Progenitor cell of endocrine pancreas (in vitro differentiated cells): ENCODE measurements at places on chromosomes 4 and X.
A peak's percentile ranks its signal among the peaks of the same experiment; 100 is the strongest.

GRCh38 chr4:87913896-87914295, 61.6 kb upstream of the SPP1 start:
- no peak for DNase-seq

DNA sequence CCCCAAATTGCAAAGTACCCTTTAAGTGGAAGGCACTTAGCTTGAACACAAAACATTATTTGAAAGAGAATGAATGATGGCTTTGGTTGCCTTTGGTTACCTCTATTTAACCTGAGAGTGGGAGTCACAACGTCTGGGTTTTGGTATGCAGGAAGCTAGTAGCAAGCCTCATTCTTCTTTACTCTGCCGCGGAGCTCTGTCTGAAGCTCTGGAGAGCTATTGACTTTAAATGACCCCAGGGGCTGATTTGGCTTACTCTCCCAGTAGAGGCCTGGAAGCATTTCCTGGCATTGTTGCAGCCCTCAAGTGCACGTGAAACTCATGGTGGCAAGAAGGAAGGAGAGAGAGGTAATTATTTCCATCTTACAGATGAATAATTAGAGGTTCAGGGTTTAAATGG, 81.8 kb upstream of the MAGEA4 start:
- DNase-seq = no peak

DNA sequence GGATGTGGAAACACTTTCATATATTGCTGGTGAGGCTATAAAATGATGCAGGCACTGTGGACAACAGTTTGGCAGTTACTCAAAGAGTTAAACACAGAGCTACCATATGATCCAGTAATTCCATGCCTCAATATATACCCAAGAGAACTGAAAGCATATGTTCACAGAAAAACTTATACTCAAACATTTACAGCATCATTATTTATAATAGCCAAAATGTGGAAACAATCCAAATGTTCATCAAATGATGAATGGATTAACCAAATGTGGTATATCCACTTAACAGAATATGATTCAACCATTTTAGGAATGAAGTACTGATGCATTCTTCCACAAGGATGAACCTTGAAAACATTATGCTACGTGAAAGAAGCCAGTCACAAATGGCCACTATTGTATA, 603.8 kb downstream of the IQCM start:
- no peak for DNase-seq

- DNase-seq = no peak
Observed at GRCh38 chr4:58776627-58777026, 1666.4 kb upstream of the IGFBP7 start.

DNA sequence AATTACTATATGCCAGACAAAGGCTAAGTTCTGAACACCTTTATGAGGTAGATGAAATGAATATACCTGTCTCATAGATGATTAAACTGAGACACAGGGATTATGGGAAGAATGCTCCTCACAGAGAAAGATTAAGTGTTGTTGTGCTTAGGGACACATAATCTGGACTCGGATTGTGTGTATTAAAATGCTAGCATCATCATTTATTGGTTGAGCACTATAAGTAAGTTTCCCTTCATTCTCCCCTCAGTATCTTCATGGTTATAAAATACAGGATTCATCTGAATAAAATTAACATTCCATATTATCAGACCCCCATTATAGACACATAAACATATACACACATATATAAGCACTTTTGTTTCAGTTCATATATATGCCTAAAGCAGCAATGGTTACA, 463.5 kb downstream of the PPP4R3C start:
- no peak for DNase-seq

DNA sequence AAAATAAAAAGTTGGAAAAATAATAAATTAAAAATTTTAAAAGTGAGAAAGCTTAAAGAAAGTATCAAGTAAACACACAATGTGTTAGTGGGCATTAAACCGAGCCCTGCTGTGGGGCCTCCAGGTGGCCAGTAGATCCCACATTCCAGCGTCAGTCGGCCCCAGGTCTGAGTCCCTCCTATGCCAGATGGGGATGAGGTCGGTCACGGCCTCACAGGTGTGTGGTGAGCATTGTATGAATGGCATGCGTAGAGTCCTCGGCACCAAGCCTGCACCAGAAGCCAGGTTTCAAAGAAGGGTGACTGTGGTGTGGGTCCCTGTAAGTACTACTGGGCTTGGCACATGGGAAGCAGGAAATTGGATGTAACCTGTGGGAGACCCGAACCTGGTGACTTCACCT, 75.6 kb upstream of the MSX1 start:
- no peak for DNase-seq

- DNase-seq = no peak
Observed at GRCh38 chr4:97317671-97318070, 825.6 kb downstream of the STPG2 start.

GRCh38 chr4:76588274-76588673, 153.2 kb downstream of the SHROOM3 start:
- no peak for DNase-seq

- no peak for DNase-seq
Observed at GRCh38 chr4:123419885-123420755, 23.5 kb downstream of the SPRY1 start.

- no peak for DNase-seq
Observed at GRCh38 chrX:48558271-48558670, 16.0 kb upstream of the RBM3 start.

GRCh38 chrX:71609095-71609750, 9.1 kb downstream of the CXCR3 start:
- DNase-seq = no peak

GRCh38 chr4:86497980-86498862, 95.9 kb upstream of the PTPN13 start:
- DNase-seq = no peak

GRCh38 chr4:86558797-86559196, 35.3 kb upstream of the PTPN13 start:
- no peak for DNase-seq

DNA sequence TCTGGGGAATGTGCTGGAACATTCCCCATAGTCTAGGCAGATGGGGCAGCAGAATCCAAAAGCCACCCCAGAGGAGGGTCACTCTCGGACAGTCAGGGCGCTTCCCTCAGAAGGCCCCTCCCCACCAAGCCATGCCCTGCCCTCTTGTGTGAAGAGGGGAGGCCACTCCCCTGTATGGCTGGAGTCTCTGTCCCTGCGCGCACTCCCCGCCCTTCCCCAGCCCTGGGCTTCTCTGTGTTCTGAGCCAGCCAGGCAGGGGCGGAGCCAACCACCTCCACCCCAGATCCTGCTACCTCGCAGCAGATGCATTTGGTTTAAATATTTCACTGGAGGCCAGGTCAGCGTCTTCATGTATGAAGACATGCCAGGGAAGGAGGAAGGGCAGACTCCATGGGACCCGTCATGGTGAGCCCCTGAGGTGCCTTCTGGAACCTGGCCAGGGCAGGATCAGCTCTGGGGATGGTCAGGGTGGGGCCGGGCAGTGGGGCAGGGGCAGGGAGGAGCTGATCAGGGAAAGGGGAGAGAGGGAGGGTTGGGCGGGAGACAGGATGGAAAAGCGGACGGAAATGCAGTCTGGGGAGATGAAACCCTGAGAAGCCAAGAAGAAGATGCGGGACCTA, 107.3 kb downstream of the ADRA2C start:
- no peak for DNase-seq

- no peak for DNase-seq
Observed at GRCh38 chrX:6694221-6694620, 159.3 kb upstream of the VCX3A start.

- DNase-seq = no peak
Observed at GRCh38 chr4:68907788-68908700, 43.6 kb downstream of the UGT2A3 start.

DNA sequence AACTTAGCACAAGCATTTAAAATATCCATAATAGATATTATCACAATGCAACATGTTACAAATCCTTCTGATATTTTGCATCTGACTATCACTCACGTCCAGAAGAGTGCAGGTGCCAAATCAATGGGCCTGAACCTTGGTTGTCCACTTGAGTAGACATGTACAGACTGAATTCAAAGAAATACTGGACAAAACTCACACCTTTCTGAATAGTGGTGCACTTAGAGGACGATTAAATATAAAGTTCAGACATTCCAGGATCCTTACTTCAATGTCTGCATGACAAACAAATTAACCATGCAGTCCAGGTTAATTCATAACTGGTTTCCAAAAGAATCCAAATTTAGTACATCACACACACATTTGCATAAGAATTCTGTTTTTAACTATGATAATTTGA, 406.0 kb upstream of the EDA2R start:
- no peak for DNase-seq

GRCh38 chrX:46823481-46823880, 13.4 kb upstream of the RP2 start:
- DNase-seq = no peak

DNA sequence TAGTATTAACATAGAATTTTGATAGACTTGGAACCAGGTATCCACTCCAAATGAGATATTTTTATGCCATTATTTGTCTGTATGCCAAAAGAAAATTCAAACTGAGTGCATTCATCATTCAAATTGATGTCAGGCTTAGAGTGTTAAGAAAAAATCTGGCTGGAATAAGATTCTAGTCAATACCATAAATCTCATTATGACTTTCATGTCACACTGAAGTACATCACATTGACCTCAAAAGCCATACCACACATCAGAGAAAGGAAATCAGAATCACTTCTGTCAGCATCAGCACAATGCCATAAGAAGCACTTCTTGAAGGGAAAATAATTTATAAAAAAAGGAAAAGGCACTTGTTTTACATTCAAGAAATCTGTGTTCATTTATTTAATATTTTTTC, 119.0 kb upstream of the BMP3 start:
- DNase-seq = no peak

DNA sequence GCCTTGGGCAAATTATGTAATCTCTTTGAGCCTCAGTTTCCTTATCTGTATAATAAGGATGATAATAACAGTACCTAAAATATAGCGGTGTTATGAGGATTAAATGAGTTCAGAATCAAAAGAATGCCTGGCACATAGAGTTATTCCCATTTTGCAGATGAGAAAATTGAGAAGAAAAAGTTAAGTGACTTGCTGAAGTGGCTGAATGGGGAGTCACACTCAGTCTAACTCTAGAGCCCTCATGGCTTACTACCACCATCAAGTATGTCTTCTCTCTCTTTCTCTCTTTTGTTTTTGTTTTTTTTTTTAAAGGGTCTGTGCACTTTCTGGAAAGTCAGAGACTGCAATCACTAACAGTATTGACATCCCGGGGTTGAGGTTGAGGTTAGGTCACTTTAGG, 615 bp downstream of the CACNA1F start:
- no peak for DNase-seq

- DNase-seq = peak; percentile 72
Observed at GRCh38 chr4:92305148-92305877, 1.5 kb downstream of the GRID2 start.

DNA sequence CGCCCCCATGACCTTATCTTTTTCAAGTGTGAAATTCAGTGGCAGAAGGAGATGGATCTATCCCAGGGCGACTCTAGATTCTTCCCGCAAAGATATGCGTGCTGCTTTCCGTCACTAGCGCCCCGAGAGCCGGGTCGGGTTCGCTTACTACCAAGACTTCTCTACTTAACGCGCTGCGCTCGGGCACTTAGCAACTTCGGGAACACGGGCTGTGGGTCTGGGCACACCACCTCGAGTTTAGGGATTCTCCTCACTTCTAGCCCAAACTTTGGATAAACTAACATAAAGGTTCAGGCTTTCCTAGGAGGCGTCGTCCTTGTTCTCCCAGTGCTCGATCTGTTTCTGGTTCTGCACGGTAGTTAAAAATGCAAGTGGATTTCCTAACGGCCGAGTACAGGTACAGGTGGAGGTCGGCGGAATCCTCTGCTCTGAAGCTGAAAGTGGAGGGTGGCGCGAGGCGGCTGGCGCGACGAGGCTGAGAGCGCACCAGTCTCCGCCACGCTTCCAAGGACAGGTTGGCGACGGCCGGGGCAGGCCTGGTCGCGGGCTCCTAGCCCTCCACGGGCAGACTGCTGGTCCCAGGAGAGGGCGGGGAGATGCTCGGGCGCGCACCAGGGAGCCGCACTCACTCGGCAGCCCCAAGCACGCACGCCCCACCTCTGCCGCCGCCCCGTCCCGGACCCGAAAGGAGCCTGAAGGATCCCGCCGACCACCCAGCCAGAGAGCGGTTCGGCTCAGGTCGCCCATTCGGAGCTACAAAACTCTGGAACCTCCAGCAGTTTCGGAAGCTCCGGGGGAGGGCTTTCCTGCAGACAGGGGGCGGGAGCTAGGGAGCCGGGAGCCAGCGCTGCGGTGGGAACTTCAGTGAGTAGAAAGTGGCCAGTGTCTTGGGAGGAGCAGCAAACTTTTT, 100.8 kb upstream of the TENM3 start:
- peak; percentile 32 for DNase-seq

- DNase-seq = no peak
Observed at GRCh38 chr4:118758293-118758692, 73.1 kb downstream of the METTL14 start.

- DNase-seq = no peak
Observed at GRCh38 chr4:87849612-87850011, 16.8 kb downstream of the MEPE start.

DNA sequence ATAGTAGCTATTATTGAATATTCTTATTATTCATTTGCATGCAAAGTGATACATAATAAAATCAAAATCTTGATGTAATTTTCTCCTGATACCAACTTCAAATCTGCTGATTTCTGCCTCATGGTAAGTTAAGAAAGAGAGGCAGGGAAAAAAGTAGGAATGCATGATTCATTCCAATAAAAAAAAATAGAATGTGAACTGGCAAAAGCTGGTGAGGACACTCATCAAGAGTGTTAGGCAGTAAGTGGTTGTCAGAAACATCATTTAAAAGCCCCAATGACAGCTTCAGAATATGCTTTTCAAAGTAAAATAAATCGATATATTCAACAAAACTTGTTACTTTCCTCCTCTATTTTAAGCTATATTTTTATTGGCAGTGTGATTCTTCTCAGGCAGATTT, 979.1 kb downstream of the TECRL start:
- no peak for DNase-seq

DNA sequence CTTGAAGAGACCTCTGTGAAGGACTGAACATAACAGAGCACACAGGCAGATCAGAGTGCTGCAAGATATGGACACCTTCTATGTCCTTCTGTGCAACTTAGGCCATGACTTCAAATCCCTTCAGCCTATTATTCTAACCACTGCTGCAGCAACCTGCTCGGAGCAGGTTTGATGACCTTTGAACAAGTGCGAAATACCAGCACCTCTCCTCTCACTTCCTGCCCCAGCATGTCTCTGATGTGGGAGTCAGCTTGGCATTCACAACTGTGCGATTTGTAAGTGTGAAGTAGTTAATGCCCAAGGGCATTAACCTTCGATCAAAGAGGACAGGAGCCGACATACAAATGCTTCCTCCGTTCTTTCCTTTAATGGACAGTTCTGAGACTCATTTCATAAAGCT, 1.6 kb upstream of the EXOC1 start:
- no peak for DNase-seq
